Activated naive CD8-positive, alpha-beta T cell treated with anti-CD3 and anti-CD28 coated beads for 36 hours (primary cell): ENCODE measurements at places on chromosomes 3 and 15. TPM values are rescaled to one million over a fixed set of nuclear protein-coding genes. Genes with fewer than 3 reads are reported as not detected.

The POPDC2 gene
- 2.0 TPM for total RNA-seq

The ZNF501 gene
- total RNA-seq: 3.6 TPM

The GHSR gene
- not detected for total RNA-seq

The ARL8B gene
- 56.3 TPM for total RNA-seq

The FBXL2 gene
- not detected for total RNA-seq

The MAP6D1 gene
- total RNA-seq: 5.3 TPM
